ENCODE measurements at places on chromosomes 1 and 21.

DNA sequence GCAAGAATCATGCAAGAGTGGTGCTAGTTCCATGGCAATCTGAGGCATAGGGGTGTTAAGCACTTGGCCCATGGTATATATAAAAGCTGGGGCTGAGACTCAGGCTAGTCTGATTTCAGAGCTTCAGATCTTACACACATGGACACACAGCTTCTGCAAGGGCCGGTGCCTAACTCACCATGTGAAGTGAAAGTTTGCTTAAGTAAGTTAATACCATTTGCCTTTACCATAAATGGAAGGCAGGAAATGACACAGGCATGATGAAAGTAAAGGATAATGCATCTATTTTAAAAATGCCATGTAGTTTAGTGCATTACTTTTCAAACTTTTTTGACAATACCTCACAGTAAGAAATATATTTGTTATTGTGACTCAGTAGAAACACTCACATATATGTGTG is 122.6 kb downstream of the KCNJ6 start:
- no peak for DNase-seq

- DNase-seq = no peak
Observed at GRCh38 chr1:33096363-33097005, 15.5 kb downstream of the AZIN2 start.

DNA sequence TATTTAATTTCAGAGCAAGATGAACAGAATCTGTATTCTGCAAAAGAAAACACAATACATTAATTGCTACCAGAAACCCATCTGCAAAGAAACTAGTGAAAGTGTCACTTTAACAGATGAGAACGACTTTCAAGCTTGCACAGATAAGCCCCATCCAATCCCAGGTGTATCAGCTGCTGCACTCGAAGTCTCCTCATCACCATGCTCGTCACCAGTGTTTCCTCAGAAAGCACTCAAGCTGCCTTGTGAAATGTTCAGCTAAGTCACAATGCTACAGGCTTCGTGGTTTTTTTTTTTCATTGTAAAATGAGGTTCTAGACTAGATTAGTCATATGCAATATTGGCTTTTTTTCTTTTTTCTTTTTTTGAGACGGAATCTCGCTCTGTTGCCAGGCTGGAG is 3.3 kb upstream of the TOMM20 start:
- DNase-seq = no peak

- DNase-seq = no peak
Observed at GRCh38 chr1:151668090-151668489, 48.5 kb downstream of the CELF3 start.

GRCh38 chr1:225908773-225909172 is 15.3 kb downstream of the PYCR2 start:
- no peak for DNase-seq

DNA sequence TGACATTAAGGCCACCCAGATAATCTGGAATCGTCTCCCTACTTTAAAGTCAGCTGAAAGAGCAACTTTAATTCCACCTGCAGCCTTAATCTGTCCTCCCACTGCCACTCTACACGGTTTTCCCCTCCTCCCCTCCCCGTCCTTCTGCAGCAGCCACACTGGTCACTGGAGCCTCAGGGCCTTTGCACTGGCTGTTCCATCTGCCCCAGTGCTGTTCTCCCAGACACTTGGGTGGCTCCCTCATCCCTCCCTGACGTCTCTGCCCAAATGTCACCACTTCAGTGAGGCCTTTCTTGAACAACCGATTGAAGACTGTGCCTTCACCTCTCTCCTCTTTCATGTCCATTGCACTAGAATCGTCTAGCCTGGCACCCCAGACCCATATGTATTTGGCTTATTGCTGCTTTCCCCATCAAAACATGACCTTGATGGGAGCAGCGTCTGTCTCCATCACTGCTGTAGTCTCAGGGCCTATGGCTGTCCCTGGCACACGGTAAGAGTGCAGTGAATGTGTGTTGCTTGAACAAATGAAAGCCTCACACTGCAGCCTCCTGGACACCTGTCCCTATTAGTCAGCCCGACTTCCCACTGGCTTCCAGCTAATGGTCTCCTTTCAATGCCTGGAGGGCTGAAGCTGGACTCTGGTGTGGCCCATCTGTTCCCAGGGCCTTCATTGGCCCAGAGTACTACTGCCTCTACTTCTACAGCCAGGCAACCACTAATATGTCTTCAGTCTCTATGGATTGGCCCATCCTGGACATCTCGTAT is 10.6 kb upstream of the PRDM16 start:
- no peak for DNase-seq

DNA sequence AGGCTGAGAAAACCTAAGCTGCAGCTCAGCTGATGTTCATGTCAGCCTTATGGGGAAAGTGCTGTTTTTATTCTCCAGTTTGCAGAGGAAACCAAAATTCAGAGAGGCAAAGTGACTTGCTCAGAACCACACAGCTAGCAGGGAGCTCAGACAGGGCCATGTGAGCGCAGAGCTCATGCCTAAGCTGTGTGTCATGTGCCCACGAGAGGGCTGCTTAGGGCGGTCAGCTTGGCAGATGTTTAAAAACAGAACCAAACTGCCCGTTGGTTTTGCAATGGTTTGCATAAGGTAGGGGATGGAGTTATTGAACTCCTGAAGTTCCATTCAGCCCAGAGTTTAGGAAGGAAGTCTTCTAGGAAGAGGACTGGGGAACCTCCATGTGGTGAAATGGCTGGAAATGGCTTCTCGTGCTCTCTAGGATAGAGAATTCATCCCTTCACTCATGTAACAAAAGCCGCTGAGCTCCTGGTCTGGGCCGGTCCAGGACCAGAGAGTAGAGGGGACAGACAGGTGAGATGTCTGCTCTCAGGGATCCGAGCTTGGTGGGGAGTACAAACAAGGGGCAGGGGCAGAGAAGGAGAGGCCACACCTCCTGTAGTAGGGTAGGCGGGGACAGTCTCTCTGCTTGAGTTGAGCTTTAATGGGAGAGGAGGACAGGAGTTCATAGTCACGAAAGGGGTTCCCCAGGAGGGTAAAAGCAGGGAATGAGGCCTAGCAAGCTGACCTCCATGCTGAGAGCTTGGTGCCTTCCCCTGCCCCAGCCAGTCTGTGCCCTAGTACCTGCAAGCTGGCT is 46.9 kb downstream of the ARHGEF10L start:
- no peak for DNase-seq

- DNase-seq = no peak
Observed at GRCh38 chr1:215766521-215766920, 199.4 kb downstream of the KCTD3 start.

- peak; percentile 76 for DNase-seq
Observed at GRCh38 chr1:219812491-219813203, 115.7 kb downstream of the SLC30A10 start.

DNA sequence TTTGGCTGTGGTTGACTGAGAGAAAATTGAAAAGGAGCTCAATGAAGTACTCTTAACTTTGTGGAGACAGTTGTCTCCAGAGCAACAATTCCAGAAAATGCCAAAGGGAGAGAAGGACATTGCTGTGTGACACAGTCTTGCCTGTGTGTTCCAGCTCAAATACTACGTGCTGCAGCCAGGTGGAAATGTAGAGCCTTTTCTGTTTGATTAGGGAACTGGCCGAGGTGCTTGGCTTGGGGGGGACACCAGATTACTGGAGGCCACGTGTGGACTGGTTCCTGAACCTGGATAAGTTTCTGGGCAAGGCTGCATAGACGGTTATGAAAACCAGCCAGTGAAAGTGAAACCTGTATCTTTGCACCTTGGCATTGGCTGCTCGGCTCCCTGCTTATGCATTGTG is 217.9 kb downstream of the CTH start:
- no peak for DNase-seq

DNA sequence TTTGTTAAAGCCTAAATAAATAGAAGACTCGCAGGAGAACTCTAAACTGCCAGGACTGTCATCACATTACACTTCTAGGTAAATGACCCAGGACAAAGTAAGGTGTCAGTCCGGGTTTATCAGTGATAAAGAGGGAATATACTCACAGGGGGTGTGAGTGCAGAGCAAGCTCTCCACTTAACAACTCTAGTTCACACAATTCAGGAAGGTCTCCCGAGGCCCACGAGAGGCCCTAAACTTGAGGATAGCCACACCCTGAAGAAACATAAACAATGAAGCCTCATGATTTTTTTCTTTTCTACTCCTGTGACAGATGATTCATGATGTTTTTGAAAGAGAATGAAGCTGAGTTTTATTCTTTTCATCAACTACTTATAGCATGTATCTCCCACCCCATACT is 65.6 kb upstream of the EXO1 start:
- DNase-seq = no peak

DNA sequence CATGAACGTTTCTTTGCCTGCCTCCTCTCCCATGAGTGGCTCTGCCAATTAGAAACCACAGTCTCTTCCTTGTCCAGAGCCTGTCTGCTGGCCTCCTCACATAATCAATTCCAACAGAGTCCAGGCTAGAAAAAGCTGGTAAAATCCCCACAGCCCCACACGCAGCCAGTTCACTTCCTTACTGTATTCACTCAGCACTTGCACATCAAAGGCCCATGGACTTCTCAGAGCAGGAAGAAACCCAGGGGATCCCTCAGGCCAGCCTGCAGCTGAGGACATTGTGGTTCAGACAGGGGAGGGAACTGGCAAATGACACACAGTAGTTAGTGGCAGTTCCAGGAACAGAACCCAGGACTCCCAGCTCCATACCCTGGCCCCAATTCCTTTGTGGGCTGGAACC is 171.6 kb upstream of the EDN2 start:
- DNase-seq = no peak

DNA sequence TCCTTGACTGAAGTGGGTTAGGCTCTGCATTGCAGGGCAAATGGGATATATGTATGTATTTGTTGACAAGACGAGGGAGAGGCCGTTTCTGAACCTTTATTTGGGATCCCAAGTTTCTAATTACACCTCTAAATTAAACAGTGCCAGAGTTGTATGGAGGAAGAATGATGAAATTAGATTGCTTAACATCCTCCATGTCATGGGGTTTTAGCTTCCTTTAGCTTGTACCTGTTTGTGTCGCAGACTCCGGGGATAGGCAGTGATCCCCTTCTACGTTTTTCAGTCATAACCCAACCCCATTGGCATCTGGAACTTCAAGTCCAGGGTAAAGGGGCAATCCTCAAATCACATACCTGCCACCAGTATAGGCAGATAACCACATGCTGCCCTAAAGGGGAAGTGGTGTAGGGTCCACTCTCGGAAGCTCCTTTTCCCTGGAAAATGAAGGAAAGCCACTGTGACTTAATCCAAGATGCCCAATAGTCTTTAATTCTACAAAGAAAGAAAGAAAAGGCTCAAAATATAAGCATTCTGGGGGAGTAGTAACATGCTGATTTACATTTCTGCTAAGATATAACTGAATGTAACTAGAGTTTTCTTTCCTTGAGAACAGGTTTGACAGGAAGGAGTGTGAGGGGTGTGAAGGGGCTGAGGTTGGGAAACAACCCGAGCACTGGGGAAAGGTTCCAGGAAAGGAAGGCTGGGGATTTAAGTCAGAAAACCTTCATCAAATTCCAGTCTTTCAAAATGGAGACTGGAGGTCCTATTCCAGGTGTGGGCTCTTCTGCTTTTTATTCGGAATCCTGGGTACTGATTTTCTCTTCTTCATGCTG is 77.6 kb downstream of the RGL1 start:
- peak; percentile 20 for DNase-seq

DNA sequence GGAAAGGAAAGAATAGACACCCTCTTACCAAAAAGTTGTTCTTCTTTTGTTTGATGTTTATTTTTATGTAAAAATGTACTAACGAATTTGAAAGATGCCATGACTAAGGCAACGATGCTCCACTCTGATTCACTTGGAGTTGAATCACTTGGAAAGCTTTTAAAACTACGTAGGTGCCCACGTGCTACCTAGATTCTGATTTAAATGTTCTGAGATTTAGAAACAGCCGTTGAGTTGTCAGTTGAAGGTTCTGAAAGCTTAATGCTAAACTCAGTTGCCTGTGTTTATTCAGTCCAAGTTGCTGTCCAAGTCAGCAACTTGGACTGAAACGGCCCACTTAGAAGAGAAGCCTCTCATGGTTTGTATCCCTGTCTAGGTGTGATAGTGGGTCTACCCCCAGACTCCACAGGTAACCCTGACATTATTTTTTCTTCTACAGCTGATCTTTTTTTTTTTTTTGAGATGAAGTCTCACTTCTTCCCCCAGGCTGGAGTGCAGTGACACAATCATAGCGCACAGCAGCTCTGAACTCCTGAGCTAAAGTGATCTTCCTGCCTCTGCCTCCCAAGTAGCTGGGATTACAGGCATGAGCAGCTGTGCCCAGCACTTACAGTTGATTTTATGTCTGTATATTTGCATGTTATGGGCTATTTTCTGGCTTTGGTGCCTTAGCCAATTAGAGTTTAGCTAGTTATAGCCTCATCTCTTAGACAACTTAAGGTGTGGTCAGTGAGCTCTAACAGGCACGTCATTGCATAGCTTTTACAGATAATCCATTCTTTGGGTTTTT is 1.4 kb upstream of the VAMP4 start:
- no peak for DNase-seq

DNA sequence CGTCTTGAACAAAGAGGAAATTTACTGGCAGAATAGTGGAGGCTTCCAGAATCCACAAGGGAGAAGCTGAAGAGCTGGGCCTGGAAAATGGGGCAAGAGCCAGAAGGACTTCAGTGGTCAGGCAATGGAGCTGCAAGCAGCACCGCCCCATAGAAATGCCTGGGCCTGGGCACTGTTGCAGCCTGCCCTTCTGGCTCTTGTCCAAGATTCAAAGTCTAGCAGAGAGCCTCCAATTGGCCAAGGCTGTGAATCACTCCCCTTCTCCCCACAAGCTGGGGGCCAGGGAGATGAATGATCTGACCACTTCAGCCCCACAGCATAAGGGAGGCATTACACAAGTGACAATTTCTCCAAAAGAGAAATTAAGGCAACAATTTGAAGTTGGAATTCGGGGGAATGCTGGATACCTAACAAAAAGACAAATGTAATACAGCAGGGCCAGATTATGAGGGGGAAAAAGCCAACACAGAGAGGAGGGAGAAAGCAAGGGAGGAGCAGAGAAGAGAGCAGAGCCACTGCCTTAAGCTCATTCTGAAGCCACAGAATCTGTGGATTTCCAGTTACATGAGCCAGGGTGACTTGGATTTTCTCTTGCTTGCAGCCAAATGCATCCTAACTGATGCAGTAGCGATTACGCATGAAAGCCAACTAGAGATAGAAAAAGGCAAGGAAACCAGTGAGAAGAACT is 80.3 kb downstream of the LRIG2 start:
- no peak for DNase-seq

DNA sequence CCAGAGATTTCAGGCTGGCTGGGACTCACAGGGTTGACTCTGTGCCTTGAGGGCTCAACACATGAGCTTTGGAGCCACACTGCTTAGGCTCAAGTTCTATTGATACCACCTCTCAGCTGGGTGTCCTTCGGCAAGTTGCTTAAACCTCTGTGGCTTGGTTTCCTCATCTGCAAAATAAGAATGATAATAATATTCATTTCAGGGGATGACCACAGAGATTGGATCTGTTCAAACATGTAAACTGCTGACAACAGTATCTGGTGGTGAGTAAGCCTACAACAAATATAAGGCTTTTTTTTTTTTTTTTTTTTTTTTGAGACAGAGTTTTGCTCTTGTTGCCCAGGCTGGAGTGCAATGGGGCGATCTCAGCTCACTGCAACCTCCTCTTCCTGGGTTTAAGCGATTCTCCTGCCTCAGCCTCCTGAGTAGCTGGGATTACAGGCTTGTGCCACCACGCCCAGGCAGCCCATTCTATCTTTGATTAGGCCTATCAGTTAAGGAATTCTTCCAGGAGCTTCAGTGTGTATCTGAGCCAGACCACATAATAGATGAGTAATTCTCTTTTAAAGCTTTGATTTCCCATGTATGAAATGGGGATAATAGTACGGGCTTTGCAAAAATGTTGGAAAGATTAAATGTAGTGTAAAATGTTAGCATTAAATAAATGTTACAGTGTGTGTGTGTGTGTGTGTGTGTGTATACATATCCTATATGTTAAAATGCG is 437.6 kb downstream of the PRDM2 start:
- DNase-seq = no peak

Measured in AML-193 (cell line).